Smooth muscle cell of the umbilical artery (primary cell): ENCODE measurements at places on chromosomes 7 and 10. TPM values are rescaled to one million over a fixed set of nuclear protein-coding genes. Genes with fewer than 3 reads are reported as not detected.

Gene VWDE
- total RNA-seq, result 0.09 and 0.30 TPM in 2 replicates

Gene MRLN
- total RNA-seq, result not detected in 2 replicates

Gene BICC1
- 21.9 and 22.0 TPM in 2 replicates for total RNA-seq

Gene FEZF1
- not detected in 2 replicates for total RNA-seq

Gene PLEKHS1
- not detected in 2 replicates for total RNA-seq

Gene PDLIM1
- 5.6 and 7.9 TPM in 2 replicates for total RNA-seq

Gene ASIC3
- total RNA-seq, result 0.05 TPM in 1 of 2 replicates, not detected in the other

Gene ZNF425
- total RNA-seq, result 3.6 and 4.5 TPM in 2 replicates

Gene SCIN
- total RNA-seq, result 6.2 and 11.3 TPM in 2 replicates

Gene CFAP58
- total RNA-seq, result 0.30 and 0.88 TPM in 2 replicates

Gene H2BK1
- total RNA-seq, result not detected in 2 replicates

Gene MBL2
- total RNA-seq, result not detected in 2 replicates

Gene CHN2
- total RNA-seq, result 0.28 and 1.5 TPM in 2 replicates

Gene GPR26
- total RNA-seq, result not detected in 2 replicates

Gene MYL10
- total RNA-seq, result not detected in 2 replicates

Gene MALRD1
- total RNA-seq, result under 0.01 and 0.14 TPM in 2 replicates

Gene NEUROG3
- not detected in 2 replicates for total RNA-seq

Gene PDE1C
- 0.74 TPM in 1 of 2 replicates, not detected in the other for total RNA-seq

Gene KRIT1
- total RNA-seq, result 48.4 and 52.3 TPM in 2 replicates

Gene CLIP2
- 37.4 and 89.4 TPM in 2 replicates for total RNA-seq

Gene FAM25C
- total RNA-seq, result not detected in 2 replicates

Gene ZNF488
- total RNA-seq, result under 0.01 TPM in 1 of 2 replicates, not detected in the other

Gene NPTX2
- total RNA-seq, result 0.69 and 1.5 TPM in 2 replicates

Gene EPO
- total RNA-seq, result not detected in 2 replicates

Gene CLDN12
- 45.7 and 60.8 TPM in 2 replicates for total RNA-seq

Gene TOMM7
- 75.3 and 206 TPM in 2 replicates for total RNA-seq

Gene TAF6
- total RNA-seq, result 47.8 and 83.0 TPM in 2 replicates

Gene C7orf57
- not detected in 2 replicates for total RNA-seq
